ENCODE measurements at places on chromosomes 13 and 19.
A peak's percentile ranks its signal among the peaks of the same experiment; 100 is the strongest.

DNA sequence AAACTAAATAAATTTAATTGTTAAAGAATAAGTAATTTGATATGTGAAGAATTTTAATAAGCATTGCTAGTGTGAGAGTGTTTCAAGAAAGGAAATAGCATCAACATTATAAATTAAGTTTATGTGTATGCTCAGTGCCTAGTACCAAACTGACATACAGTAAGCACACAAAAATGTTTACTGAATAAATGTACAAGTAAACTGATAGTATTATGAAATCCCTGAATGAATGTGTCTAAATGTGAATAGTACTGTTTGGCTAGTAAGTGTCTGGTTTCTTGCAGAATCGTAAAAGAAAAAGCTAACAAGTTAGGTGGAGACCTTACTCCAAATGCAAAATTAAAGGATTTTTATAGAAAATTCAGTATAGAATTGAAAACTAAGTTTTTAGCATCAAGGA, 233.6 kb downstream of the PCDH9 start:
- no peak for DNase-seq

DNA sequence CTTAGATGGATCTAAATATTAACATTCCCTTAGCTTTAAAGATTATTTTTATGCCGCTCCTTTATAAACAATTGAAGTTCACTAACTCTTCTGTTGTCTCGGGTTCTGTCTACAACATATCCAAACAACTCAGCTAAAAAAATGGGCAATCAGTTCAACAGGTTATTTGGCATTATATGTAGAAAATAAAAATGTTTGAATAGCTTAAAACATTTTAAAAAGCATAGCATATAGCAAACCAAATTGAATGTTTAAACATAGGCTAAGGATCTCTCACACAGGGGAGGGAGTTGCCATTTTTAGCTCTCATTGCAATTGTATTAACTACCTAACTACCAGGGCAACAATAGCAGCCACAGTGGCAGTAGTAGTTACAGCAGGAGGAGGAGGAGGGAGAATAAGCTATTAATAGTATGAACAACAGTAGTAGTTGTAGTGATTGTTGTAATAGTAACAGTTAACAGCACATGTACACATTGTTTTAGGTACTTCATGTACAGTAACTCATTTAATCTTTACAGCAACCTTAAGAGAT, 404.2 kb downstream of the KCNRG start:
- DNase-seq: peak; percentile 36

- DNase-seq: peak; percentile 73
Observed at GRCh38 chr13:109331898-109332297, 454.5 kb downstream of the IRS2 start.

GRCh38 chr13:108877300-108877699, 247.9 kb downstream of the MYO16 start:
- no peak for DNase-seq

DNA sequence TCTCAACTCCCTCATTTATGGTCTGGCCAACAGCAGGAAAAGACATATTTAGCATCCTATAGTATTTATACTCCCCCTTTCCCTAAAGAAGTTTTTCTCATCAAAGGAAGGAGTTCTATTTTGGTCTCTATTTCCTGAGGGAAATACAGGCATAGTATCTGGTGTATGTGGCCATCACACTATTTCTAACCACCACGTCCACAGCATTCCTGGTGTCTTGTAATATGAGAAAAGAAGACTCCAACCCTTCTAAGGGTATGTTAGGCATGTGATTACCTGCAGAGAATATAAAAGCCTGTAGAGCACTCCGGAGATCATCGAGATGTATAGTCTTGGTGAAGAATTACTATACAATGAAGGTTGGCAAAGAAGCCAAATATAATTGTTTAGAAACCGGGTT, 137.4 kb downstream of the VWA8 start:
- no peak for DNase-seq

DNA sequence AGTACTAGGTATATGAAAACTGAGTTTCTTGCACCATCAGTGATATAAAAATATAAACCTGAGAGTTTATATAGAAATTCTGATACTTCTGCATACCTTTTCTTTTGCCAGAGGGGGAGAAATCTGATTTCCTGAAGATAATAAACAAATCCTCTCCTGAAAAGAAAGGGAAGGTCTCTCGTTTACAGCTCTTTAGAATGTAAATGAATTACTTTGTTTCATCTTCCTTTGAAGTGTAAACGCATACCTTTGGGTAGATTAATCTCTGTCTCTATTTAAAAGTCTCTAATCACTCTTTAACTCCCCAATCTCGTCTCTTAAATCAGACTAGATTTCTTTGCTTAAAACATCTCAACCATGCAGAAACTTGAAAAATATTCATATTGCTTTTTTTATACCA, 1092.9 kb downstream of the SLITRK5 start:
- no peak for DNase-seq

- no peak for DNase-seq
Observed at GRCh38 chr13:30429721-30430694, 7.7 kb downstream of the UBE2L5 start.

DNA sequence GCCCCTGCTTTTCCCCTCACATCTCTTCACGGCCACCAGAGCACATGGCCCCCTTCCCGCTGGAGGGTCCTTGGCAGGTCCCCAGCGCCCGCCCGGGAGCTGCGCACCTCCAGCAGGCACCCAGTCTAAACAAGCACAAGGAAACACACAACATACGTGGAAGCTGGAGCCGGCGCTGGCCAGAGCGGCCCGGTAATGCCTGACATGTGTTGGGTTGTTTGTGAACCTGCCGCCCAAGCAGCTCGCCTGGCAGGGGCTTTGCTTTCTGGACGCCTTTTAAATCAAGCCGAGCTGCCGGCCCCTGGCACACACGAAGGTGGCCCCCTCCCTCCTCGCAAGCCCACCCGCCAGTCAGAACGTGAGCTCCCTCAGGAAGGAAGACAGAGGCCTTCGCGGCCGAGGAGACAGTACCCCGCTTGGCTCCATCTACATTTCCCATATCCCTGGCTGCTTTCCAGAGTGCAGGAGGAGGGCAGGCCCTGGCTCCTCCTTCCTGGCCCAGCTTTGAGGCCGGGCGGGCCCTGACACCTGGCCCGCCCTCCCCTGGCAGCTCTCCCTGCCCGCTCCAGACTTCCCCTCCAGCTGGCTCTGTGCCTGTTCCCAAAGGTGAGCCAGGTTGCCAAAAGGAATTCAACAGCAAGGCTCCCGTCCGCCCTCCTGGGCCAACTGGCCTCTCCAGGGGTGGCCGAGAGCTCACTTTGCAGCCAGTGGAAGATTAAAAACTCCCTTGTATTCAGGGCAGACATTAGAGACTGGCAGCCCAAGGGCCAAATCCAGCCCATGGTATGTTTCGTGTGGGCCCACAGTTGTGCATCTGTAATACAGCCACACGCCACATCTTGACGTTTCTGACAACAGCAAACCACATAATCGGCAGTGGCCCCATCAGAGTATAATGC, 28.7 kb downstream of the COMP start:
- DNase-seq: no peak

DNA sequence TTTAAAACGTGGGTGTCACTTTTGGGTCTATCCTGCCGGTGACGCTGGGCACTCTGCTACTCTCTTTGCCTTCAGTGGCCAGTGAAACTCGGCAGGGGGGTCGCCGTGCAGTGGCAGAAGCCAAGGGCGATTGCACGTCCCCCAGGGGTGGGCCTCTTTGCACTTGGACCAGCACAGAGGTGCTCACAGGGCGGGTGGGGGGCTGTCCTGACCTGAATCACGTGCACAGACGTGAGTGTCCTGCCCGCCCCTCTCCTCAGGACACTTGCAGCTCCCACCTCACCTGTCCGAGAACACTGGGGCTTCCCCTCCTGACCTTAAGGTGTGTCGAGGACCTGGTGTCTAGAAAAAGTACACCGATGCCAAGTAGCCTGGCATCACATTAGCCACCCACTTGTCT, 16.1 kb downstream of the COL4A1 start:
- no peak for DNase-seq

GRCh38 chr13:99022941-99023340, 45.1 kb upstream of the DOCK9 start:
- no peak for DNase-seq

- DNase-seq: no peak
Observed at GRCh38 chr19:44149776-44150175, 8.4 kb downstream of the ZNF234 start.

- no peak for DNase-seq
Observed at GRCh38 chr13:99267927-99268326, 9.7 kb upstream of the GPR18 start.

DNA sequence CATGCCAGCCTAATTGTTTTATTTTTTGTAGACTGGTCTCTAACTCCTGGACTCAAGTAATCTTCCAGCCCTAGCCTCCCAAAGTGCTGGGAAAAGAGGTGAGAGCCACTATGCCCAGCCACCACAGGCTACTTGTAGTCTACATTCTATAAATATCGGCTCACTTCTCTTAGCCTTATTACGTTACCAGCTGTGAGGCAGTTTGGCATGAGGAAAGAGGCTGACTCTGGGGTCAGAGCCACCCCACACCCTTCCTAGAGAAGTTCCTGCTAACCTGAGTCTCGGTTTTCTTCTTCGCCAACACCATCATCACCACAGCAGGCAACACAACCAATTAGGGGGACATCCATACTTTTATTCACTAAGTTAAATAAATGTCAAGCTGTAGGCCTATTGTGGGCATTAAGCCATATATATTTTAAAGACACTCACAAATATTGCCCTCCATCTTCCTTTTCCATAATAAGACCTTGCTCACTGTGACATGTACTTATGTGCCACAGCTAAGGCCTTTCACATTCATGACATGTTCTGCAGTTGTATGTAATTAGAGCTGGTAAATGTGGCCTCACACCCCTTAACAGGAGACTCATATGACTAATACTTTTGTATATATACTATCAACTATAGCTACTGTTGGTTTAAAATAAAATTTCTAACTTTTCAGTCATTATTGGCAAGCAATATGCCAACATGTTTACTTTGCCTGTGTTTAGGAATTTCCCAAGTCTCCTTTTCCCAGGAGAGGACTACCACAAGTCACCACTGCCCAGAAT, 5.7 kb downstream of the SLC25A30 start:
- no peak for DNase-seq

DNA sequence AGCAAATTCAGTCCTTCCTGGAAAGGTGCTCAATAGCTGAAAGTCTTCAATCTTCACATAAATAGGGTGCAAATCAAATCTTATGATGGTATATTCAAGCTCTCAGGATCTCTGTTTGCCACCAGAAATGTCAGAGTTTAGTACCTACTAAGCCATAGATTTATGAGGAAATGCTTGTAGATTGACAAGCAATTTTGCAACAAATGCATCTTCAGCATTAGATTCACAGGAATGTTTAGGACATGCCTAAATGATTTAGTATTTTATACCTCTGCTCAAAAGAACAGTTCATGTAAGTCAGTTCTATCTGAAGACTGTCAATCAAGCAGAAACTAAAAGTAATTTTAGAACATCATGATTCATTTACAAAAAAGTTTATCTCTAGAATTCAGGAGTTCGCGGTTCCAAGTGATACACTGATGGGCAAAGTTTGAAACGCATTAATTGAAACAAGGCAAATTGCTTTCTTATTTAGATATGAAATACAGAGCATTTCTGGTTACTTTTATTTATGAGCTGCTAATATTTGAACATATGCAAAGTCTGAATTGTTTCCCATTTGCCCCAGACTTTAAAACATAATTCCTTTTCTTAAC, 65.7 kb downstream of the DACH1 start:
- no peak for DNase-seq

DNA sequence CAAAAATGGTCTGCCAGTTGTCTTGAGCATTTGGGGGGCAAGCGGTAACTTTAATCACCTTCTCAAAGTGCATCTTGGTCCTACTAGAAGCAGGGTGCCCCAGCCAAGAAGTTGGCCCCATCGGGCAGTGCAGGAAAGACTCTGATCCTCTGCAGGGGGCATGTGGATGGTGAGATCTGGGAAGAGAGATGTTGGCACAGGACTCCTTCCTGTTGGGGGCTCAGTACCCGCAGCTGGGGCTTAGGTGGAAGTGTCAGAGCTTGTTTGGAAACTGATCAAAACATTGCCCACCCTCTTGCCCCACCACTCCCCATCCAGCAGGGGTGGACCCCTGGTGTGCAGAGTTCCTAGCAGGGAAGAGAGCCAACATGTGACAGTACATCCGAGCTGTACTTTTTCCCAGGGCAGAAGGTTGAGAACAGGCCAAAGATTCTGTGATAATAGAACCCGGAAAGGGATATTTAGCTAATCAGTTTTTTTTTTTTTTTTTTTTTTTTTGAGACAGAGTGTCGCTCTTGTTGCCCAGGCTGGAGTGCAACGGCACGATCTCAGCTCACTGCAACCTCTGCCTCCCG, 8.8 kb downstream of the RRAS start:
- DNase-seq: no peak

DNA sequence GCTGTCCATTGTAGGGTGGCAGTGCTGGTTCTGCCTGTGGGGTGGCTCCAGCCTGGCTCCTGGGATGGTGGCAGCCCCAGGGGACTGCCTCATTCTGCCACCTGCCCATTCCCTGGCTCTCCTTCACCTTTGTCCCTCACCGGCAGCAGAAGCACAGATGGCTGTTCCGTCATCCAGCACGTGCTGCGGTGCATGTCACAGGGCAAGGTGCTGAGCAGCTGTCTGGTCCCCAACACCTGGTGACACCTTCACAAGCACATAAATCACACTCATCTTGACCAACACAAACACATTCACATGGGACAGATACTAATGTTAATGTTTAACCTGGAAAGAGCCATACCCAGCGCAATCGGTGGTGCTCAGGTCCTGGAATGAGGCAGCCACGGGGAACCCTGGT, 126.8 kb downstream of the UQCRFS1 start:
- DNase-seq: no peak

DNA sequence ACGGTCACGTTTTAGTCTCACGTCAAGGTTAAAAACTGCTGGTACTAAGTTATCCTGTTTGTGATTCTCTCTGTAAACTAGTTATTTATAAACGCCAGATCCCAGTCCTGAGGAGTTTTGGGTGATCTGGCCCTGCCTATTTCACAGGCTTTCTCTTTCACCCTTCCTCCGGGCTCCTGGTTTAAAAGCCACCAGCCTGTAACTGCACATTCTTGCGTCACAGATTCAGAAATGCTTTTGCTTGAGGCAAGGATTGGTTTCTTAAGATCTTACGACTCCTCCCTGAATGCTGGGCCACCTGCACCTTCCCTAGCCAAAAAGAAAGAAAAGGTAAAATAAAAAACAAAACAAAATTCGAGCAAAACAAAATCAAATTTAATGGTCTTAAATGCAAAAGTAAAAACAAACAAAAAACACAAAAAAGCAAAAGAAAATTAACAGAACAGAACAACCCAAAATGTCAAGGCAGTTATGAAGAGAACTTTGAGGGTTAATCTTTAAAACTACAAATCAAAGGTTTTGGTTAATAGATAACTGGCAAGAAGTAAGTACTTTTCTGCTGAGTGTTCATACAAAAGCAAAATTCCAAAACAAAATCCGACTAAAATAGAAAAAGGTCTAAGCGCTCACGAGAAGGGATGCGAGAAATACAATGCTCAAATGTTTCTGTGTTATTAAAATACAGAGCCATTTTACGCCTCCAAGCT, 18.6 kb upstream of the TIMM44 start:
- no peak for DNase-seq

GRCh38 chr19:36067681-36068080, 13.0 kb downstream of the WDR62 start:
- no peak for DNase-seq

DNA sequence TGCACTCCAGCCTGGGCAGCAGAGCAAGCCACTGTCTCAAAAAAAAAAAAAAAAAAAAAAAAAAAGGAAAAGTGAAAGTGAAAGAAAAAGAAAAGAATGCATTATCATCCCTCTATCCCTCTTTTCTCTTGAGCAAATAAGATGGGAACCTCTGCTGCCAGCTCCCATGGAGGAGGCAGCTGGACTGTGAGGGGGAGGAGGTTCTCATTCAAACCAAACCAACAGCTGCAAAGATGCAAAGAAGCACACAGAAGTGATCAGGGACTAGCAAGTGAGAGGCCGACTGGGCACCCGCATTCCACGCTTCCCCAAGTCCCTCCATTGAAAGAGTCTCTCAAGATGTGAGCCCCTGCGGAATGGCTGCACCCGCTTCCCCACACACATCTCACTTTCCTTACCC, 63.5 kb downstream of the TSHZ3 start:
- DNase-seq: no peak
